ENCODE measurements at places on chromosomes 1 and 21.

GRCh38 chr1:48878191-48878940 lies 101.7 kb upstream of the BEND5 start:
- no peak for DNase-seq

GRCh38 chr1:37159102-37159501 lies 124.8 kb upstream of the GRIK3 start:
- no peak for DNase-seq

GRCh38 chr1:5142389-5142788 lies 488.0 kb downstream of the AJAP1 start:
- no peak for DNase-seq

GRCh38 chr1:152328801-152329391 lies 3.9 kb upstream of the FLG start:
- DNase-seq, result no peak

DNA sequence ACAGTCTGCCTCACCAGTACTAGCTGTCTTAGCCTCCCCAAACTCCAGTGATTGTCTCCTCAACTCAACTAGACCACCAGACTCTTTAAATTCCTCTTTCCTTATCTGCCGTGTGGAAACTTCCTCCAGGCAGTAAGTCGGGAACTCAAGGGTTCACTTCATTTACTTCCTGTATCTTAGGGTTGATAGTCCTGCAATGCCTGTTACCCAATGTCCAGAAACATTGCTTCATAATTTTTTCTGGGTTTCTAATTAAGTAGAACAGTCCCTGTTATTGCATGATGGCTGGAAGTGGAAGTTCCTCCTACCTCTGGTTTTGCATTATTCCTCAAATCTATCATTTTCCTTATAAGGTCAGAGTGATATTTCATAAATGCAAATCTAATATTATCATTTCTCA lies 60.8 kb upstream of the RNF11 start:
- no peak for DNase-seq

- DNase-seq, result no peak
These were observed 84.1 kb downstream of the DMRTB1 start for GRCh38 chr1:53543130-53543777.

DNA sequence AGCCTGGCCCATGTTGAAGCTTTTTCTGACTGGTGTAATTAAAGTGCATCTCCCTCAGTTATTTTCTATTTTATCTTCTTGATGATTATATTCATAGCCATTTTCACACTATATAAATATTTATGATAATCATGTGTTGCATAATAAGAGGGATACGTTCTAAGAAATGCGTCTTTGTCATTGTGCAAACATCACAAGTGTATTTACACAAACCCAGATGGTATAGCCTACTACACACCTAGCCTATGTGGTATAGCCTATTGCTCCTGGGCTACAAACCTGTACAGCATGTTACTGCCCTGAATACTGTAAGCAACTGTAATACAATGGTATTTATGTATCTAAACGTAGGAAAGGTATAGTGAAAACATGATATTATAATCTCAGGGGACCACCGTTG lies 88.1 kb downstream of the BACH1 start:
- DNase-seq, result no peak

DNA sequence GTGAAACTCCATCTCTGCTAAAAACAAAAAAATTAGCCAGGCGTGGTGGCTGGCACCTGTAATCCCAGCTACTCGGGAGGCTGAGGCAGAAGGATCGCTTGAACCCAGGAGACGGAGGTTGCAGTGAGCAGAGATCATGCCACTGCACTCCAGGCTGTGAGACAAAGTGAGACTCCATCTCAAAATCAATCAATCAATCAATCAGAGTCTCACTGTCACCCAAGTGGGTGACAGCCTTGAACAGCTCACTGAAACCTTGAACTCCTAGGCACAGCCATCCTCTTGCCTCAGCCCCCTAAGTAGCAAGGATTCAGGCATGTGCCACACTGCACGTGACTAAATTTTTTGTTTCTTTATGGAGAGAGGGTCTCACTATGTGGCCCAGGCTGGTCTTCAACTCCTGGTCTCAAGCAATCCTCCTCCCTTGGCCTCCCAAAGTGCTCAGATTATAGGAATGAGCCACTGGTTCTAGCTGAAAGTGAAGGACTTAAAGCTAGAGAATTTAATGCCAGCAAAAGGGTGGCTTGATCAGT lies 44.4 kb downstream of the GNB1 start:
- DNase-seq, result no peak

DNA sequence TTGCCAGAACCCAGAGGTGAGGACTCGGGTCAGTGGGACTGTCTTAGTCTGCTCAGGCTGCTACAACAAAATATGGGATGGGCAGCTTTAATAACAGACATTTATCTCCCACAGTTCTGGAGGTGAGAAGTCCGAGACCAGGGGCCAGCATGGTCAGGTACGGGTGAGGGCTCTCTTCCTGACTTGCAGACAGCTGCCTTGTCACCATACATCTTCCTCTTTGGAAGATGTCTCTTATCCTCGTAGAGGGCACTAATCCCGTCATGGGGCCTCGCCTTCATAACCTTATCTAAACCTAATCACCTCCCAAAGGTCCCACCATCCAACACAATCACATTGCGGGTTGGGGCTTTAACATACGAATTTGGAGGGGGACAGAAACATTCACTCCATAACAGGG lies 51.9 kb downstream of the GLUL start:
- DNase-seq, result no peak

- no peak for DNase-seq
These were observed 3.4 kb downstream of the ZNF326 start for GRCh38 chr1:89998306-89998705.

DNA sequence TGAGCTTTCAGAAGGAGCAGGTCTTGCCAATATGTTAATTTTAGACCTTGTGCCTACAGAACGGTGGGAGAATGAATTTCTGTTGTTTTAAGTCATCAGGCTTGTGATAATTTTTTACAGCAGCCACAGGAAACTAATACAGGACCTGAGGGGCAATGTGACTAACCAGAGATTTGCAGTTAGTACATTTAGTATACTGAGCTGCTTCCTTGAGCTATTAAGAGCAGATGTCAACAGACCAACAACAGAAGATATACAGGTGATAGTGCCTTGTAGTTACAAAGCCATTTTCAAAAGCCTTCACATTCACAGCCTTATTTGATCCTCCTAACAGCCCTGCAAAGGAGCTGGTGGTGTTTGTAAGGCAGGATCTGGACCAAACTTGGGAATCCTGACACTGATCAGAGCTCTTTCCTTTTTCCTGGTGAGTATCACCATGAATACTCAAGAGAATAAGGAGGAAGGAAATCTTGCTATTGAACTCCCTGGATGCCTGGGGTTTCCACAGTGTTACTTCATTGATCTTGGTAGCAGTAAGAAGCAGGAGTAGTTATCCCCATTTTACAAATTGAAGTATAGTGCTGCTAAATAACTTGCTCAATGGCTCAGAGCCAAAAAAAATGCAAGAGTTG lies 4.7 kb upstream of the SLAMF1 start:
- DNase-seq, result no peak

DNA sequence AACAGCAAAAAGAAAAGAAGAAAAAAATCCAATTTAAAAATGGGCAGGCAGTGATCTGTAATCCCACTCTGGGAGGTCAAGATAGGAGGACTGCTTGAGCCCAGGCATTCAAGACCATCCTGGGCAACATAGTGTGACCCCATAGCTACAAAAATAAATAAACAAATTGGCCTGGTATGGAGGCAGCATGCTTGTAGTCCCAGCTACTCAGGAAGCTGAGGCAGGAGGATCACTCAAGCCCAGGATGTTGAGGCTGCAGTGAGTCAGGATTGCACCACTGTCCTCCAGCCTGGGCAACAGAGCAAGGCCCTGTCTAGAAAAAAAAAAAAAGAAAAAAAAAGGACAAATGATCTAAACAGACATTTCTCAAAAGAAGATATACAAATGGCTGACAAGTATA lies 99.6 kb downstream of the EIF4G3 start:
- DNase-seq, result no peak

DNA sequence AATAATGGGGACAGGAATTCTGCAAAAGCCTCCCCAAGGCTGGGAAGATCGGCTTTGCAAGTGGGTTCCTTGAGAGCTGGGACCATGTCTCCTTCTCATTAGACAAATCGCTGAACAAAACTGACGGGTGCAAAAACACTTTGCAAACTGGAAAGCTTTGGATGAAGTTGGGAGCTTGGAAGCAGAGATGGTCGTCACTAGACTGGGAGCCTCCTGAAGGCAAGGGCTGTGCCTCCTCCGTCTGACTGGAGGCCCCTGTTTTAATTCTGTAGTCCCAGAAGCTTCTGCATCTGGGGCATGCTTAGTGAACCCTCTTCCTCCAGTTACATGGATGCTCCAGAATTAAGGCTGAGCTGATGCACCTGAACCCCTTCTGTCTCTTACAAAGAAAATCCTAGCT lies 82.3 kb upstream of the IFFO2 start:
- DNase-seq, result no peak

GRCh38 chr1:34926156-34926555 lies 3.3 kb downstream of the DLGAP3 start:
- DNase-seq, result no peak

DNA sequence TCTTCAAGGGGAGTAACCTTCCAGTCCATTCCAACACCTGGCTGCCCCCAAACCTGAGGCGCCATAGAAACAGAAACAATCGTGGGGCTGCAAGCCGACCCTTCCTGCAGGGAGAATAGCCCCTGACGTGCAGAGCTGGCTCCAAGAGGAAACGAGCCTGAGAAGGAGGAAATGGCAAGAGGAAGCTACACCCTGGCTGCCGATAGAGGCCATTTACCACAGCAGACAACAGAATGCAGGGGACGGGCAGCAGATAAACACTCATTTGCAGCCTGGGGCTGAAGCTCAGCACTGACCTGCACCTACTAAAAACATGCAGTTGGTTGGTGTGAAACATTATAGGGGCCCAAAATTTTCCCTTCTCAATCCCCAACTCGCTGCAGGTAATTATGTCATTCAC lies 8.7 kb upstream of the TDRD10 start:
- no peak for DNase-seq

GRCh38 chr1:95536501-95536900 lies 302.5 kb downstream of the RWDD3 start:
- no peak for DNase-seq

DNA sequence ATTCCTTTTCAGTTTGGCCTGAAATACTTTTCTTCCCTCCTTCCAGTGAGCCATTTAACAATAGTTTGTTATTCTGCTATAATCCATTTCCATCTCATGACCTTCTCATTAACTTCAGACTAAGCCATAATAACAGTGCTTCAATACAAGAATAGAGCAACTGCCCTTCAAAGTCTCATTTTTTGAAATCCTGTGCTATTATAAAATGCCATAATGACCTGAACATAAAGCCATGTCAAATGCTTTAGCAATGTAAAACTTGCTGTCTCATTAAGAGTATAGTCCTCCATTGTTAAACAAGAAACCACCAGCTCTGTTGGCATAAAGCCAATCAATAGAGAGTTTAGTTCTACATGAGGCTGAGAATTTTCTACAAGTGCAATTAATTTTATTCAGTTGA lies 9.6 kb upstream of the PIGK start:
- no peak for DNase-seq

DNA sequence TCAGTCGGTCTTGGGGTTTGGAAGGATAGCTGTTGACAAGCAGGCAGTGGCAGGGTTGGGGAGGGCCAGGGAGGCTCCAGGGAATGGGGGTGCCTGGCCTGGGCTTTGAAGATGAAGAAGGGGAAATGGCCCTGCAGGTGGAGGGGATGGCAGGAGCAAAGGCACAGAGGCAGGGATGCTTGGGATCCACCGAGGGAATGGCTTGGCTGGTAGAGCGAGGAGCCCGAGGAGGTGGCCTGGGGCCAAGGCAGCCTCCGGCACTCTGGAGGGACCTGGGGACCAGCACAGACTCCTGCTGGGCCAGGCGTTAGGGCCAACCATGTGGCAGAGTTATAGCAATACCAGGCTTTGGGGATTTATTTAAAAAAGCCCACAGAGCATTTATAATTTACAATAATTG lies 62.9 kb upstream of the EDN2 start:
- DNase-seq, result no peak

DNA sequence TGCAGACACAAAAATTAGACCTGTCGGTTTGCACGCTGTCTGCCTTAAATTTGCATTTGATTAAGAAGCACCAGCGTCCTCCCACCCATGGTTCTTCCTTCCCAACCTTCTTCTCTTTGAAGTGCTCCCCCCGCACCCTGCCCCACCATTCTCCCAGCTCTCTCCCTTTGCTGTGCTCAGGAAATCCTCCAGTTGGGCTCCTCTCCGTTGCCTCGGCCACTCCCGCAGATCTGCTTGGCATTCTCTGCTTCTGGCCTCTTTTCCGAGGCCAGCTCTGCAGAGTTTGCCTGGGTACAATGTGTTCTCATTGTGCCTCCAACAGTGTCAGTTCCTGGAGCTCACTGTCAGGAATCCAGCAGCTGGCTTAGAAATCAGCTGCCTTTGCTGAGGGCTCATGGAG lies 126.1 kb downstream of the NAV1 start:
- DNase-seq, result no peak

- no peak for DNase-seq
These were observed 61.6 kb downstream of the KIFAP3 start for GRCh38 chr1:170012920-170013319.

DNA sequence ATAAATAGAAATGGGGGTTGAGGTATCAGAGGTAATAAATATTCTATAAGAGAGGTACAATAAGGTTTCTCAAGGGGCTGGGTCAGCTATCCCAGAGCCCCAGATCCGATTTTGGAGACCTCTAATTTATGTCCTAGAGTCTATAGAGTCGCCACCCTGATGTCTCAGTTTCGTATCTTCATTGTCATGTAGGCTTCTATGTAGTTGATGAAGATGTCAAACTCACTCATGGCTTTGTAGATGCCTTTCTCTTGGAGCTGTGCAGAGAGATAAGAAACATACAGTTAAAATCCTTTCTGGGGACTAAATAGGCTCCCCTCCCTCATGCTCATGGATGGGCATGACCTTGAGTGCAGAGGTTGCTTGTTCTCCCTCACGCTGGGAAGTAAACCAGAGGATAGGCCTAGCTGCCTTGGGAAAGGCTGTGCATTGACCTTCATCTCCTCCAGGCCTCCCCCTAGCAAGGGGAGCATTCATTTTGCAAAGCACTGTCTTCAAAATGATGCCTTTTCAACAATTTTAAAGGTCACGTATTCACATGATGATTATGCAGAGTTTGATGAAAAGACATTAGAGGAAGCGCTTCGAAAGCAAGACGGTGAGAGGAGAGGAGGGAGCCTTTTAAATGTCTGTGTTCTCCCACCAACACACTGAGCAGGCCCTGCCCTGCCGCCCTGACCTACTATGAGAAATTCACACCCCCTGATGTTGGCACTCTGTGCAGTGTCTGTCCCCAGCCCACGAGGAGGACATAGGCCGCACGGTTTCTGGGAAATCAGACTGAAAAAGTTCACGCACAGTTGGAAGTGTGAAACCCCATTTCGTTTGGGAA lies 1.9 kb upstream of the IL19 start:
- no peak for DNase-seq

DNA sequence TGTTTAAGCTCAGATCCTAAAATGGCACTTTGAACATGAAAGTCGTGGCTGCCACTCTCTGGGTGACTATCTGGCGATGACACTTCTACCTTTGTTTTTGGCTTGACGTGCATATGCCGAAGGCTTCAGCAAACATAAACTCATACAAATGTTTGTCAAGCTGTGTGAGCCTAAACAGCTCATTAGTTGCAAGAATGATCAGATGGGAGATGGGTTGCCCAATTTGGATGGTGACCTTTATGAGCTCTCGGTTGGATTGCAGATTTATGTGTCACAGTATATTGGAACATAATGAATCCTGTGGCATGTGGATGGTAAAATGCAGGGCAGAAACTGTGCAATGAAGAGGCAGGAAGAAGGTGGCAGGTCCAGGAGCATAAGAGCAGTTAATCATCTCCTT lies 229.3 kb downstream of the DISC1 start:
- DNase-seq, result no peak

- DNase-seq, result no peak
These were observed 4.8 kb upstream of the SARS1 start for GRCh38 chr1:109208836-109209463.

Measured in GM10248 (cell line).